ENCODE measurements at places on chromosomes 4 and X. TPM values are rescaled to one million over a fixed set of nuclear protein-coding genes. Genes with fewer than 3 reads are reported as not detected.

The VCX2 gene
- total RNA-seq: not detected

The CYBB gene
- total RNA-seq: 0.23 TPM

The TMPRSS11D gene
- total RNA-seq: not detected

The ZNF718 gene
- total RNA-seq: 13.2 TPM

DNA sequence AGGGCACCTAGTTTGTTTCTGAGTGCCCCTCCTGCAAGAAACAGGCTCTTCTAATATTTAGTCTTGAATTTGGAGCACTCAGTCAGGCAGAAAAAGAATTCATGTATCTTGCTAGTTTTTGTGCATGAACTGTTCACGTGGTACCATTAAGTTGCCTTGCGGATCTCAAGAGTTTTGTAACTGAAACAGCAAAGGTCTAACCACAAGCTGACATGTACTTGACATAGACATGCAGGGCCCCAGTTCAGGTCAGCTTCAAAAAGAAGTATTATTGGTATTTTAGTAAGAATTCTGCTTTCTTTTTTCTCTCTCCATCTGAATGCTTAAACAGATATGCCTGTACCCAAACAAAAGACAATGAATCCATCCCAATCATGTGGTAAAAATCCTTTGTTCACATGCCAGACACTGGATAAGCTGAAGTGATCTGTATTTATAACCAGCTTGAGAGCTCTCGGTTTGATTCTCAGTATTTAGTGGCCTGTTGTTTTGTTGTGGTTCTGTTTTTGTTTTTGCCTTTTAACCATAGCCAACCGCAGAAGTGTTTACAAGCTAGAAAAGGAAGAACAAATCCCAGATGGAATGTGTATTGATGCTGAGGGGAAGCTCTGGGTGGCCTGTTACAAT, 13.0 kb downstream of the RGN start:
- H3K27ac ChIP-seq: no peak overlapping the region
- no peak for DNase-seq
- H3K4me1 ChIP-seq: peaks cover 10% of the 10 kb centered on the region
- H3K27me3 ChIP-seq: no peaks in the 10 kb centered on the region
- H3K36me3 ChIP-seq: no peaks in the 10 kb centered on the region
- no peak overlapping the region for H3K4me3 ChIP-seq

DNA sequence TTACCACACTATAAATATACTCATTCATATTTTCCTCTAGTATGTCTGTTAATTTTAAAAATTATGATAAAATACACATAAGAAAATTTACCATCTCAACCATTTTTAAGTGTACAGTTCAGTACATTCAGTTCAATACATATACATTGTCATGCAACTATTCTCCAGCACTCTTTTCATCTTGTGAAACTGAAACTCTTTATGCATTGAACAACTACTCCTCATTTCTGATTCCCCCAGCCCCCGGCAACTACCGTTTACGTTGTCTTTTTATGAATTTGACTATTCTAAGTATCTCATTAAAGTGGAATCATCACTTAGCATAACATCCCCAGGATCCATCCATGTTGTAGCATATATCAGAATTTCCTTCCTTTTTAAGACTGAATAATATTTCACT, 8.7 kb downstream of the SMARCAD1 start:
- no peak overlapping the region for H3K4me3 ChIP-seq
- H3K27me3 ChIP-seq: no peaks in the 10 kb centered on the region
- DNase-seq: no peak
- H3K4me1 ChIP-seq: no peaks in the 10 kb centered on the region
- no peak overlapping the region for H3K27ac ChIP-seq
- no peaks in the 10 kb centered on the region for H3K36me3 ChIP-seq

DNA sequence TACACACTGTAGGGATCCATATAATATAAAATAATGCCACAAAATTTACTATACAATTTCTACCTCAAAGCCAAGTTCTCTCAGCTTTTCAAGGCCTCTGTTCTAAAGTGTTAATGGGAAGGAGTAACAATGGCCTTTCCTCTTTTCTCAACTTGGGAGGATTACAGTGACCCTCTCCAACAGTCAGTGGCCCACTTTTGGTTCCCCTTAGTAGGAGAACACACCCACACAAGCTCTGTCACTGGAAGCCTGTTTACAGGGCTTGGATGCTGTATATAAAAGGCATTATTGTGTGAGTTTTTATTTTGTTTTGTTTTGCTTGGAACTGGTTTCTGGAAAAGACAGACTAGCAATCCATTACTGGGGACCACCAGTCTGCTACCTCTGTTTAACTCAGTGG, 1.8 kb downstream of the ARHGEF6 start:
- H3K36me3 ChIP-seq: no peaks in the 10 kb centered on the region
- H3K4me3 ChIP-seq: no peak overlapping the region
- H3K4me1 ChIP-seq: no peaks in the 10 kb centered on the region
- no peak for DNase-seq

DNA sequence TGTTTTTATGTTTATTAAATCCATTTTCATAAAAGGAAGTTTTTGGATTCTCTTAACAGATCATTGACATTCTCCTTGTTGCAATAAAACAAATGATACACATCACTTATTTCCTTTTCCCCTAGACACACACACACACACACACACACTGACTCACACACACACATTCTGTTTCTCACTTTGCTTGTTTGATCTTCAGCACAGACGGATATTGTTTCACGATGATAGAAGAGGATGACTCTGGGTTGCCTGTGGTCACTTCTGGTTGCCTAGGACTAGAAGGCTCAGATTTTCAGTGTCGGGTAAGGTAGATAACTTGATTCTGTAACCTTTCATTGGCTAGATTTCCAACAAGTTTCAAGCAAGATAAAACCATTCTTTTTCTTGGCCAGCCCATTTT, 356.8 kb downstream of the BMPR1B start:
- H3K4me1 ChIP-seq: 0 out of 2 replicates have a peak, but pooled peaks cover 4% of the 10 kb centered on the region
- H3K27ac ChIP-seq: no peak overlapping the region
- DNase-seq: no peak
